Body of pancreas (tissue), 4 donors: ENCODE measurements at places on chromosomes 7 and 10. TPM values are rescaled to one million over a fixed set of nuclear protein-coding genes. Genes with fewer than 3 reads are reported as not detected.

Gene ZPBP
- total RNA-seq = not detected

GRCh38 chr7:123784263-123784662 lies 35.5 kb upstream of the WASL start:
- DNase-seq = no peak

GRCh38 chr7:131026297-131027000 lies 292.4 kb upstream of the KLF14 start:
- no peak for DNase-seq

GRCh38 chr7:80943342-80943741 lies 24.5 kb upstream of the SEMA3C start:
- DNase-seq = no peak

- DNase-seq = no peak
These were observed 6.4 kb downstream of the CCSER2 start for GRCh38 chr10:84334811-84335210.

DNA sequence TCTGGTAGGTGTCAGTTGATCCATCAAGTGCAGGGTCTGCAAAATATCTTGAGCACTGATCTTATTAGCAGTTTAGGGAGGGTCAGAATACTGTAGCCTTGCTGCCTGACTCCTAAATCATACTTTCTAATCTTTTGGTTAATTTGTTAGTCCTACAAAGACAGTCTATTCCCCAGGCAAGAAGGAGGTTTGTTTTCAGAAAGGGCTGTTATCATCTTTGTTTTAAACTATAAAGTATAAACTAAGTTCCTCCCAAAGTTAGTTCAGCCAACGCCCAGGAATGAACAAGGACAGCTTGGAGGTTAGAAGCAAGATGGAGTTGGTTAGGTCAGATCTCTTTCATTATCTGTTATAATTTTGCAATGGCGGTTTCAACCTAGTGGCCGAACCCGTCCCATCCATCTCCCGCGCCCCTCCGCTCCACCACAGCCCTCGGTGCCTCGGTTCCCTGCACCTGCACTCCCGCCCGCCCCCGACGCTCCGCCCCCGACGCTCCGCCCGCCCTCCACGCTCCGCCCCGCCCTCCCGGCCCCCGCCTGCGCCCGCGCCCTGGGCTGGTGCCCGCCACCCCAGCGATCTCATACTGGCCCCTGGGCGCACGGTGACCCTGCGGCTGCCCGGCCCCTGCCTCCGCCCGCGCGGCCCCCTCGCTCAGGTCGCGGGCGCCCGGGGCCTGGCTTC lies at the start of gene ADCK2:
Gene ADCK2 (plus strand): TSS at position 564 of the 681 bp plus-strand sequence. CDS start 386 bp downstream, outside the sequence.
- DNase-seq = peak; percentile 68
